Activated T-helper 1 cell treated with Interleukin-2 at 50 U/mL for 16 hours (primary cell): ENCODE measurements at places on chromosomes 2 and 18.

GRCh38 chr2:111919794-111920608, 21.6 kb downstream of the MERTK start:
- no peak for DNase-seq

GRCh38 chr2:126910637-126911036, 11.9 kb downstream of the TEX51 start:
- no peak for DNase-seq

DNA sequence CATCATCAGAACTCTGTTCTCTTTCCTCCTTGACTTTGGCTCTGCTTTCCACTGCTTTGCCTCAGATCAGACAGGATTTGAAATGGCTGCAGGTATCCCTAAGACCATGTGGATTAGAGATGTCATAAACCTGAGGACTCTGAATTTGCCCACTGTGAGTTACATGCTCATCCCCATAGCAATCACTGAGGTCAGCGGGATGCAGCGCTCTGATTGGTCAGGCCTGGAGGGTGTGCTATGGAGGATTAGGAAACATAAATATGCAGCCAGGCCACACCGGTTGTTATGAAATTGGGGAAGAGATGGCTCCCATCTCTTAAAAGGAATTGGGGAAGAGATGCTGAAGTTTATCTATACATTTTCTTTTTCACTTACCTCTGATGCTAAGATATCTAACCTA, 73.7 kb upstream of the DNAJC10 start:
- DNase-seq: no peak

DNA sequence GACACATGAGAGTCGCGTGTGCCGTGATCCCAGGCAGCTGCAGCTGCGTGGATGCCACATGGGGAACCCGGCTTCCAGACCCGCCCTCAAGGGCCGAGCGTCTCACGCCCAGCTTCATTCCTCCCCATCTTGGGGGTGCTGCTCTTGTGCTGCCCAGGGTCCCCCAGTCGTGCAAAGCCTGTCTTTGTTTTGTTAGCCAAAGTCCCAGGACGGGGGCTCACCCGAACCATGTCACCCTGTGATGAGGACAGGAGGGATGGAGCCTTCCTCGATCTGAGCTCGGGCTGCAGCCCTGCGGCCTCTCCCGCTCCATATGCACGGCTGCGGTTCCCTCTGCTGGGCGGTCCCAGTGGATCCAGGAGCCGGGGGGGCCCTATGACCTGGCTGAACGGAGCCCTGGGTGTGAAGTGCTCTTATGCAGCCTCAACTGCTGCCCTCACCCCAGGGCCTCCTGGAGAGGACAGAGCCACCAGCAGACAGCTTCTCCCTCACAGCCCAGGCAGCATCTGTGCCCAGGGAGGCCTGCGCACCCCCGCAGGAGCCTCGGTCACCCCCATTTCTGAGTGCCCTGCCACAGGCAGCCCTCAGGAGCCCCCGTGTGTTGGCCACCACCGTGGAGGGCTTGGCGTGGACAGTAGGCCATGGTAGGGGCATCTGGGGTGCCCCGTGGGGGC, 99.0 kb upstream of the CTDP1 start:
- DNase-seq: no peak

DNA sequence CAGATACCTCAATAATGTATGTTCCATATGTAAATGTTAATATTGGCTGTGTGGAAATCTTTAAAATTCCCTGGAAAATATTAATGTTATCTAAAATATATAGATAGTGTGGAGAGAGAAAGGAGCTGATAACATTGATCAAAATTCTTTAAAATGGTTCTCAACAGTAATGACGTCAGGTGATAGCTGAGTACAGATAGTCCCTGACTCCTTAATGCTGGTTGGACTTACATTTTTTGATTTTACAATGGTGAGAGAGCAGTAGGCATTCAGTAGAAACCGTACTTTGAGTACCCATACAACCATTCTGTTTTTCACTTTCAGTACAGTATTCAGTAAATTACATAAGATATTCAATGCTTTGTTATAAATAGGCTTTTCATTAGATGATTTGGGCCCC, 146.6 kb downstream of the GALNT3 start:
- DNase-seq: no peak

DNA sequence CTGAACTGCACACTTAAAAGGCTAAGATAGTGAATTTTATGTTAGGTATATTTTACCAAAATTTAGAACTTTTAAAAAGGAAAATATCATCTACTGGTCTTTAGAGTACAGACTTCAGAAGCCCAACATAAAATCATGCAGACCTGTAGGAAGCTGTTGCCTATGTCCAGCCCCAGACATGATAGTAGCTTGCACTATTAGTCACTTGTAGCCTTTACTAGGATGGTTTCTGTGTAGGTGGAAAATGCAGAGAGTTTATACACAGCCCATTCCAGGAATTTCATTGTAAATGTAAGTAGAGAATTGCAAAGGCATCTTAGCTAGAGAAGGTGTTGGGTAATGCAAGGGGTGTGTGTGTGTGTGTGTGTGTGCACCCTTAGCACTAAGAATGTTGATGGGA, 640.2 kb downstream of the RNF144A start:
- DNase-seq: no peak

DNA sequence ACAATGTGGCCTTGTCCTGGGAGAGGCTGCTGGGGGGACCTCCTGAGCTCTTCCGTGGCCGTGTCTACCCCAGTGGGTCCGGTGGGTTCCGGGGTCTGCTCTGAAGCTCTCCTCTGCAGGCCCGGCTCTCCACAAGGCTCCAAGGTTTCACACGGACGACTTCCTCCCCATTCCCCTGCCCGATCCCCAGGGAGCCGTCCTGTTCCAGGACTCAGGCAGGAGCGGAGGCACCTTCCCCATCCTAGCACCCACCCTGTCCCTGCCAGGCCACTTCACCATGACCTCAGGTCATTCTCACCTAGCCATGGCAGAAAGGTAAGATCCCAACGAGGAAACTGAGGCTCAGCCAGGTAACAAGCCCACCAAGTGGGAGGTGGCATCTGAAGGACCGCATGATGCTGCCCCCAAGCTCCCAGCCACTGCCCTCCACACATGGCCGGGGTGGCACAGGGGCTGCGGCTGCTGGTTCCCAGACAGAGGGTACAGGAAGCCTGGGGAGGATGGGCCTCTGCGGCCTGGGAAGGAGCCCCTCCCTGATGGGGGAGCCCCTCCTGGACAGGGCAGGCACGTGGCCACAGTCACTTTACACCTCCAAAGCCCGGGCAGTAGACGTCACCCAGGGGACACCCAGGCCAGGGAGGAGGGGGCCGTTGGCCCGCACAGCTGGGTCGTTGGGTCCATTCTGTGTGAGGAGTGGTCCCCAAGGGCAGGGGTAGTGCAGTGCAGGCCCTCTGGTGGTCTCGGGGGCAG, 274.0 kb downstream of the NDUFA10 start:
- DNase-seq: no peak

DNA sequence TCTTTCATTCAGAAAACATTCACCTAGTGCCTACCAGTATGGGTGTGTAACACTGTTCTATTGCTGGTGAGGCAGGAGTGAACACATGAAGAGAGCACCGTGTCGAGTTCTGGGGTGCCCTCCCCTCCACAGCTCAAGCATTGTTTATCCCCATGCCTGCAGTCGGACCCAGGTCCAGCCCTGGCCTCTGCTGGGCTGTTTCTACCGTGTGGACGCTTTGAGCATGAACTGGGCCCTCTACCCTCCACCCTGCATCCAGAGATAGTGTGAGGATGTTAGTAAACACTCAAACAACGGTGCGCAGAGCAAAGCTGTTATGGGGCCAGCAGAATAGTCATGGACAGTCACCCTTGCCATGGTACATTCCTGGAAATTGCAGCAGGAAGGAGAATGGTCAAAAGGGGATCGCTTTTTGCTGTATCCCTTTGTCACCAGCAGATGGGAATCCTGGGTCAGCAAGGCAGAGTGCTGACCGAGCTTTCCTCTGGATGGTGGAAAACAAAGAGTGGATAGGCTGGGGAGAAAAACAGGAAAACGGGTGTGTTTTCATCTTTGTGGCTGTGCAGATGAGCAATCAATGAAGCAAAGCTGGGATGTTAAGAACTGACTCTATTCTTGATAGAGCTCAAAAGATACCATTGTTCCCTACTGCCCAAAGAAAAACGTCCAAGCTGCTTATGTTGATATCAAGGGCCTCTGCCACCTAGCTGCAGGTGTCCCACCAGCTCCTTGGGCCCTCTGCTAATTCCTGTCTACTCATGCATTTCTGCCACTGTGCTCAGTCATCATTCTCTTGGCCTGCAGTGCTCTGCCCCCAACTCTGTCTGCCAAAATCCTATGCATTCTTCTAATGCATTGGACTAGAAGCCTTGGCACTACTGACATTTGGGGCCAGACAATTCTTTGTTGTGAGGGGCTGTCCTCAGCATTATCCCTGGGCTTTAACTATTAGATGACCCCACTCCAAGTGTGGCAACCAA, 38.7 kb downstream of the REEP1 start:
- no peak for DNase-seq

DNA sequence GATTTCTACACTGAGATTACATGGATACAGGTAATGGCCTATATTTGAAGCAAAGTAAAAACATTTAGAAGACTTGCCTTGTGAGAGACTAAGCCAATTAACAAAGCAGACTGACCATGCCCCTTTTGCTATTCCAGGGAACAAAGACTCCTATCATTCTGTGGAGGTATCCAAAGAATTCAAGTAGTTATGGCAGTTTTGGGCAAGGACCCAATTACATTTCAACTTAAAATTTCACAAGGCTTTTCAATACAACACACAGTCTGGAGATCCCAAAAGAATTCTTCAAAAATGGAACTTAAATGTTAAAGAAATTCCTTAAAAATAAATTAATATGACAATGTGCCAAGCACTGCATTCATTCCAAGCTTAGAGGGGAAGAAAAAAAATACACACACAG, 109.2 kb upstream of the CHRNA1 start:
- DNase-seq: no peak

DNA sequence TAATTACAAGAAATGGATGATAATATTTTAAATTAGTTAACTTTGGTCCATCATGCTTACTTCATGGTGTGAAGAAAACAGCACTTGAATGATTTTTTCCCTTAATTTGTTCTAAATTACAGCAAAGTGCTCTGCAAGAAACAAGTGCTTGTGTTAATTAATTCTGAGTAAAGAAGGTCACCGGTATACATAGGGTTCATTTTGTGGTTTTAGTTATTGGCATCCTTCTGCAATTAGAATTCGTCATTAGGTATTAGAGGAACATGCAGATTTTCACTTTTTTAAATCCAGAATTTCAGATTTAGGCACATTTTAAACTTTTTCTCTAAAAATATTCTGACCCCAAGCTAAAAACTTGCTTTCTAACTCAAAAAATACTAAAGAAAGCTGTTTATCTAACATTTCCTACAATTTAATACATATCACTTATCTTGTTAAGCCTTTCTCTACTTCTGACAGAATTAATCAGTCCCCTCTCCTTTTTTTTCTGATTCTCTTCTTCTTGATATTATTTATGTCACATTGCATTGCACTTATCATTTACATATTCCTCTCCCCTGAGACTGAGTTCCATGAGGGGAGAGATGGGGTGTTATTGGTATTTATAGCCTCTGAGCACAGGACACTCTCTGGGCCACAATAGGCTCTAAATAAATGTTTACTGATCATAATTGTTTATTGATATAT, 129.2 kb downstream of the PLA2R1 start:
- DNase-seq: no peak

- DNase-seq: no peak
Measured at GRCh38 chr2:20212871-20213503, 11.9 kb downstream of the SDC1 start.

GRCh38 chr2:37361994-37362698, 17.7 kb downstream of the QPCT start:
- no peak for DNase-seq

DNA sequence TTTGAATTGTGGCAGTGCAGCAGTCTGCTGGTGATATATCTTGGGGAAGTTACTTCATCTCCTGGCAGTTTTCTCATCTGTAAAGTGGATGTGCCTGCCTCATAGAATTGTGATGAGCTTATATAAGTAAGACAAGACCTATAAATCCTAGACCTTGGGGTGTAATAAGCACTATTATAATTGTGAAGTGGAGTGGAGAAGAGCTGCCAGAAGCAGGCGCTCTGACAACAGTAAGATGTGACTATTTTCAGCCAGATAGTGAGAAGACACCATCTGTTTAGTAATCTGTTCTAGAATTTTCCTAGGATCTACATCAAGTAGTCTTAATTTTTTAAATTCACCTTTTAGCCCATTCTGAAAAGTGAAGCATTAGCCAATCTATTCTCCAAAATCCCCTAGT, 85.6 kb upstream of the TSPYL6 start:
- no peak for DNase-seq
